CD4-positive, alpha-beta memory T cell (primary cell): ENCODE measurements at places on chromosomes 2 and 18. TPM values are rescaled to one million over a fixed set of nuclear protein-coding genes. Genes with fewer than 3 reads are reported as not detected.

The GKN1 gene
- not detected for total RNA-seq

The PNPT1 gene
- total RNA-seq = 26.5 TPM

- no peaks in the 10 kb centered on the region for H3K36me3 ChIP-seq
- H3K4me1 ChIP-seq = peaks cover 26% of the 10 kb centered on the region
- H3K4me3 ChIP-seq = peak overlapping the region; percentile 70
Measured at GRCh38 chr2:144331674-144332355, 188.1 kb downstream of the ZEB2 start.

DNA sequence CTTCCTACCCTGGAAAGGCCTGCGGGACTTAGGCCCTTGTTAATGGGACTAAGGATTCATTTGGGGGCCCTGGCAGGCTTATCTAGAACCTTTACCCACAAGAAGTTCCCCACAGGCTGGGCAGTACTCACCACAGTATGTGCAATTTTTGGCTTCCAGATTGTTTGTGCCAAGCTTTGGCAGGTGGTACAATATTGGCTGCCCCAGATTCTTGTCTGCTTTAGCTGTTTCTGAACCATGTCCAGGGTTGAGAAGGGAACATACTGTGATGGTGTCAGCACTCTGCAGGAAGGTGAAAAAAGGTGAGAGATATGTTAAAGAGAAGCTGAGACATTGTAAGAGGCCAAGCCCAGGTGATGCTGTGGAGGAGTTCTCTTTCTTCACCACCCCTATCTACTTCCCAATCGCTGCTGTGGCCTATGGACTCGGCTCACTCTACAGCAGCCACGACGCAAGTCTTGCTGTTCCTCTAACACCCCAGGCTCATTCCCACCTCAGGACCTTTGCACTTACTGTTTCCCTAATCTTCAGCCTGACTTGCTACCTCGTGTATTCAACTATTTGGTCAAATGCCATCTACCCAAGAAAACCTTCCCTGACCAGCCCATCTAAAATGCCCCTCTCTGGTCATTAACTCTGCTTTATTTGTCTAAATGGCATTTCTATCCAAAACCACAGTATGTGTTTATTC lies 9.2 kb downstream of the SLC4A5 start:
- H3K27ac ChIP-seq = no peak overlapping the region
- no peak overlapping the region for H3K4me3 ChIP-seq
- no peaks in the 10 kb centered on the region for H3K36me3 ChIP-seq

- no peak overlapping the region for H3K4me3 ChIP-seq
- no peak overlapping the region for H3K27ac ChIP-seq
- peaks cover 6% of the 10 kb centered on the region for H3K4me1 ChIP-seq
- DNase-seq = no peak
Measured at GRCh38 chr2:203579730-203580129, 44.6 kb upstream of the RAPH1 start.

- H3K36me3 ChIP-seq = no peaks in the 10 kb centered on the region
- no peak overlapping the region for H3K27ac ChIP-seq
- H3K4me3 ChIP-seq = no peak overlapping the region
- H3K4me1 ChIP-seq = no peaks in the 10 kb centered on the region
Measured at GRCh38 chr2:234203135-234203984, 152.9 kb downstream of the SPP2 start.

DNA sequence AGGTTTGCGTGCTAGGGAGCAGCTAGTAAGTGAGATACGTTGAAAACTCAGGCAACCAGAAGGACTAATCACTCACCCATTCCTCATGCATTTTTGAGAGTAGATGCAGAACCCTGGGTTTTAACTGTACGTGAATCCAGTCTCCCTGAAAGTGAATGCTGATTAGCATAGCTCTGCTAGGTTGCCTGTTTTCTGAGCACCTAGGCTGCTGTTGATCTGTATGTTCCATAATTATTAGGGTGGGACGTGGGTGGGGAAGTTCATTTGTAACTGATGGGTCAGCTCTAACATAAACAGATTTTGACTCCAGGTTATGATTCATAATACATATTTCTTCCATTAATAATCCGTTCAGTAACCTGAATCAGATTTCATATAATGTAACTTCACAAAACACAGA lies 379.0 kb upstream of the FANCL start:
- H3K27ac ChIP-seq = no peak overlapping the region
- no peak overlapping the region for H3K4me3 ChIP-seq
- no peaks in the 10 kb centered on the region for H3K27me3 ChIP-seq
- DNase-seq = no peak

DNA sequence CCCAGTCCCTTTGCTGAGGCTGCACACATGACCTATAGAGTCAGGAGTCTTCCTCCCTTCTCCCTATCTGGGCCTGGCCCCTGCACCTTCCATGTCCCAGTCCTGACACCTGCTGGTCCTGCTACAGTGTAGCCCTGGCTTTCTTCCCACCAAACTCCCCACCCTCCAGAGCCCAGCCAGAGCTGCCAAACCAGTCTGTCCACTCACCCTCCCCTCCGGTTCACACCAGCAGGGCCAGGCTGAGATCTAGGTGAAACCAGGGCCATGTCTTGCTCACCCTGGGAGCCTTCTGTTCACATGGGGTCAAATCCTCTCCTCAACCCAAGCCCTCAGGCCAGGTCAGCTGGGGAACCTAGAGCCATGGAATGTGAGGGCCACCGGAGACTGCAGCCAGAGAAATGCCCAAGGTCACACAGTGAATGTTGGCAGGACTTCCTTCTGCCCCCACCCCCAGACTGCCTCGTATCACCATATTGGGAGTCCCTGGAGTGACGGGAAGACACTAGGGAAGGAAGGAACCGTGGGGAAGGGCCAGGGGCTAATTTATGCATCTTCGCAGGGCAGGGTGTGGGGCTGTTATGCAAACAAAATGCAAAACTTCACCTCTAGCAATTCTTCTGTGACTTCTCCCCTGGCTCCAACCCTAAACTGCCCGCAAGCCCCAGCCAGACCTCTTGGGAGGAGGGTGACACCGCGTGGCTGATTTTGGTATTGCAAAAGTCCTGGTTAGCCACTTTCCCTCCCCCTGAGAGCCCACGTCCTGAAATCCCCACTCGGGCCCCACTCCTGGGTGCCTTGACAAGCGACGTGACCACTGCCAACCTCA lies 14.6 kb downstream of the TNS1 start:
- H3K27ac ChIP-seq = no peak overlapping the region
- H3K27me3 ChIP-seq = no peaks in the 10 kb centered on the region
- peak; percentile 27 for DNase-seq
- H3K36me3 ChIP-seq = no peaks in the 10 kb centered on the region
- no peak overlapping the region for H3K4me3 ChIP-seq

DNA sequence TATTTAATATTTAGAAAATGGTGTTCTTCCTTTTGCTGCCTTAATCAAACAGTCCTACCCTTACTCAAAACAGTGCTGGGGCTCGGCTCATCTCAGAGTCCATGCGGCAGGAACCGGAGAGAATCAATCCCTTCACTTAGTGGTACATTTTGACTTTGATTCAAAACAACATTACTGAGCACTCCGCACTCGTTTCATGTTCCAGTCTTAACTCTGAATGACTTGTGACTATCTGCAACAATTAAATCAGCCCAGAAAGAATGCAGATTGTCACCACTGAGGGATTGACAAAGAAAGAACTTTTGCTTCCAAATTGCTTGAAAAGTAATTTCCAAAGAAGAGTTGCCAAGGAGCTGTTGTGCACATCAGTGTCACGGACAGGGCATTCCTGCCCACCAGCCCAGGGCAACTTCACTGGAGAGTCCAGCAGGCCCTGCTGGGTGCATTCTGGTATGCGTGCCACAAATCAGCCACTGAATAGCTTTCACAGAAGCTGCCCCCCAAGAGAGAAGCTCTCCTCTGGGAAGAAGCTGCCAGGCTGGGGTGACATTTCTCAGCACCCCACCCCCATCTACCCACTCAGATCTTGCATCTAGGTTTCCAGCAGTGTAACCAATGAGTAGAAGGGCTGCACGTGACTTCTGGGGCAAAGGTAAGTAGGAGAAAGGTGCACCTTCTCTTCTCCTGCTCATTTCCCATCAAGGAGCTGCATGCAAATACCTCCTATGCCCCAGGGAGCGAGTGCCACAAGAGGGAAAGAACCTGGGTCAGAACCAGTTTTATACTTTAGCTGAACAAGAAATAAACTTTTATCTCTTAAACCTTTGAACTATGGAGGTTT lies 84.6 kb upstream of the ATP8B1 start:
- H3K4me3 ChIP-seq = no peak overlapping the region
- H3K27me3 ChIP-seq = no peaks in the 10 kb centered on the region
- H3K4me1 ChIP-seq = no peaks in the 10 kb centered on the region
- DNase-seq = no peak
- no peaks in the 10 kb centered on the region for H3K36me3 ChIP-seq

DNA sequence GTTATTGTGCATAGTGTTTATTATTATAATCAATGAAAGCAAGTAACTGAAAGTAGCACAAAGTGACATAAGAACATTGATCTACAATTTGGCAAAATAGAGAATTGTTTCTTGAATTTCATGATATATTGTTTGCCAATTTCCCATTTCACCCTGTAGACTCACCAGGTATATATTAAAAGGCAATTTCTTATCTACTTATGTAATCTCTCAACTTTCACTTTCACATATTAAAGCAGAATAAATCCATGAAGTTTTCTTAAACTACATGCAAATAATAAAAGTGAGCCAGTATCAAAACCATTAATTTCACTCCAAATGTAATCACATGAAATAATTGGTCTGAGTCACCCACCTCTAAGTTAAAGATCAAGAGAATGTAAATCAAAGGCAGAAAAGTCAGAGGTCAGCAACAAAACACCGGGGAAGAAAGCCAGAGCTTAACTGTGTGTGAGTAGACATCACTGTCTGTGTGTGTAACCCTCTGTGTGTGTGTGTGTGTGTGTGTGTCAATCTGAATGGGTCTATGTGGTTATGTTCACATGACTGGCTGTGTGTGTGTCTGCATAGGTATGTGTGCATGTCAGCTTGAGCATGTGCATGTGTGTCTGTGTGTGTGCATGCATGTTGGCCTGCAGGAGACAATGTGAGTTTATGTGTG lies 44.1 kb downstream of the ZNF385B start:
- no peak overlapping the region for H3K4me3 ChIP-seq
- DNase-seq = no peak
- no peaks in the 10 kb centered on the region for H3K27me3 ChIP-seq
- H3K27ac ChIP-seq = no peak overlapping the region
- no peaks in the 10 kb centered on the region for H3K4me1 ChIP-seq
- no peaks in the 10 kb centered on the region for H3K36me3 ChIP-seq
